ENCODE measurements at places on chromosomes 2 and 18.
A peak's percentile ranks its signal among the peaks of the same experiment; 100 is the strongest.

DNA sequence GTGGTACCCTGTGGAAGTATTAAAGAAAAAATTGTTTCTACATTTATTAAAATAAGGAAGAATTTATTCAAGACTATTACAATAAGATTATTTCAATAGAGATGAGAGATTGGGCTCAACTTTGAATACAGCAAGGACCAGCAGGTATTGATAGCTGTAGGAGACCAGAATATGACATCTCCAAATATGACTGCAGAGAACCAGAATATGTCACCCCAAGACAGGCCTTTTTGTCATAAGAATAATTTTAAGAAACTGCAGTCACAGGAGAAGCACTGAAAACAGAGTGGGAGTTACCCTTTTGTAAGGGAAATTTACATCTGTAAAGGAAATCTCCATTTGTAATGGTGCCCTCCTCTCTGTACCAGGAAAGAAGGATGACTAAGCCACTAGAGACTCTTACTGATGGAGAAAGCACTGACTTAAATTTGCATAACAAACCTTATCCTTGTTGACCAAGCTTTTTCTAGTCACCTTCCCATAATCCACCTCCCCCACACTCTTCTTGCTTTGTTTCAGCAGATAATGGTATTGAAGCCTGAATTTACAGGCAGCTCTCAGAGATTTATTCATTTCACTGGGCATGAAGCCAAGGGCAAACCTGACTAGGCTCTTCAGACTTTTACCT lies 145.1 kb upstream of the RMP24 start:
- DNase-seq, result no peak

- no peak for DNase-seq
Measured at GRCh38 chr18:28559511-28559910, 382.6 kb upstream of the CDH2 start.

DNA sequence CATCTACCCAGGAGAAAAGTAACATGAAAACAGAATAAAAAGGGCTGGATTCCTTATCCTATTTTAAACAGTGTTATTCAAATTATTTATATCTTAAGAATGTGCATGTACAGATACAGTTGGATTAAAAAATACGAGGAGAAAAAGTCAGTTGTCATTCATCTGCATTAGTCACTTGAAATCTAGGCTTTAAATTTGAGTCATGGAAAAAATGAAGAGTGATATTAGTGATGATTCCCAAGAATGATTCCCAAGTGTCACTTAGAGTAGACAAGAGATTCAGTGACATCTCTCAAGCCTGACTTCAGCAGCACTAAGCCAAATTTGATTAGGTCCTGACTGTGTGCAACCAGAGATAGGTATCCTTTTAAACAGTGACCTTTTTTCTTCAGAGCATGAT lies 394.2 kb downstream of the IRS1 start:
- DNase-seq, result no peak

DNA sequence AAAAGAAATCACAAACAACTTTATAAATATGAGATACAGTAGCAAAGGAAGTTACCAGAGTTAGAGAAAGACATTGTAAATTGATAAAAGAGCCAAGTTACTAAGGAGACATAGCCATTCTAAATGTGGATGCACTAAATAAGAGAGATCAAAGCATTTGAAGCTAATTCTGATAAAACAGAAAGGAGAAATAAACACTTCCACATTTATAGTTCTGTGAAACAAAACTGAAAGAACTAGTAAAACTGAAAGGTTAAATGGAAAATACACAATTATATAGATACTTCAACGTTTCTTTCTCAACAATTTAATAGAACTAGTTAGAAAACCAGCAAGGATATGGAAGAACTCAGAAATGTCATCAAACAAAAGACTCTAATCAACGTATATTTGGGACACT lies 309.0 kb upstream of the CDH2 start:
- no peak for DNase-seq

- DNase-seq, result no peak
Measured at GRCh38 chr2:226317970-226318369, 481.6 kb downstream of the IRS1 start.

DNA sequence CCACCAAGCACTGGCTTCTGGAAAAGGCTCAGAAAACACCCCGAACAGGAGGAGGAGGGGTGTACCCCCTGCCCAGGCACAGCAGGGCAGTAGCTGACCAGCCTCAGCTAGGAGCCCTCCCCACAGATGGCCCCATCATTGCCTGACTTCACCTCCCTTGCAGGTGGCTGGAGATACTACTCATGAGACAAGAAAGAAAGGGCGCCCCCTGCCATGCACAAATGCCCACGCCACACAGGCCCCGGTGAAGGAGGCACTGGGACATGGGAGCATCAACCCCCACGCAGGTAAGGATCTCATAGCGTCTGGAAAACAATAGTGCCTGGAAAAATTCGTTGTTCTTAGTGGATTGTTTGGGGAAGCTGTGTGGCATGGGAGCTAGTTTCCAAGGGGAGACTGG lies 240.6 kb downstream of the TFCP2L1 start:
- DNase-seq, result no peak

DNA sequence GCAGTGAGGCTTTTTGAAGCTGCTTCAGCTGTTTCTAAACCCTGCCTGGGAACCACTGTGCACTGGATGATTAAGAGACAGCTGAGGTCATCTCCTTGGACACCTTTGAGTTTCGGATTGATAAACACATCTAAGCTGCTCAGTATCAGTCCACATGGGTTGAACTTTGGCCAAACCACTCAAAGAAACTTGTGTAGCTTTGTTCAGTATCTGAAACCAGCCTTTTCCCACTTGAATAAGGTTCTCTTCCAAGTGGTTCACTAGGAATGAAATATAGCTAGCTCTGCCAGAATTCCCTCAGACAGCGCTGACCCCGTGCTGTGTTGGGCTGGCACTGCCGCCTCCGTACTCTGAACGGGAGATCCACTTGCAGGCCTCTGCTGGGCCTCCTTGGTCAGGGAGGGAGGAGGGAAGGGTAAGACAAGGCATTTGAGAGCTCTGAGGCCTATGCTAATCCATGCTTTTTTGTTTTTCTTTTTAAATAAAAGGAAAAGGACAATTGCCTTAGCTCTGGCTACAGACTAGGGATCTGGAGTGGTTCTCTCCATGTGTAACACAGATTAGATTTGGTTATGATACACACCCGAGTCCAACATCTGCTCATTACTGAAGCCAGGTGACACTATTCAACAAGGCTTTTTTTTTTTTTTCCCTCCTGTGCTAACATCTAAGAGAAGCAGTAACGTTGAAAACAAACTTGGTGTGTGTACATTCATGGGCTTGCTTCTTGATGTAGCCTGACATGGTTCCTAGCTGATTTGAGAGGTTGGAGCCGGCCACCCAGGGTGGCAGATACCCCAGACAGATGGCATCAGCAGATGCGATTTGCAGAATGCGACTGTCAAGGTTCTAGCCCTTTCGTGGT lies 67.7 kb downstream of the NCK2 start:
- no peak for DNase-seq

GRCh38 chr2:9752441-9753275 lies 90.6 kb upstream of the TAF1B start:
- DNase-seq, result no peak

- peak; percentile 19 for DNase-seq
Measured at GRCh38 chr2:180359522-180360282, 352.6 kb upstream of the CWC22 start.

DNA sequence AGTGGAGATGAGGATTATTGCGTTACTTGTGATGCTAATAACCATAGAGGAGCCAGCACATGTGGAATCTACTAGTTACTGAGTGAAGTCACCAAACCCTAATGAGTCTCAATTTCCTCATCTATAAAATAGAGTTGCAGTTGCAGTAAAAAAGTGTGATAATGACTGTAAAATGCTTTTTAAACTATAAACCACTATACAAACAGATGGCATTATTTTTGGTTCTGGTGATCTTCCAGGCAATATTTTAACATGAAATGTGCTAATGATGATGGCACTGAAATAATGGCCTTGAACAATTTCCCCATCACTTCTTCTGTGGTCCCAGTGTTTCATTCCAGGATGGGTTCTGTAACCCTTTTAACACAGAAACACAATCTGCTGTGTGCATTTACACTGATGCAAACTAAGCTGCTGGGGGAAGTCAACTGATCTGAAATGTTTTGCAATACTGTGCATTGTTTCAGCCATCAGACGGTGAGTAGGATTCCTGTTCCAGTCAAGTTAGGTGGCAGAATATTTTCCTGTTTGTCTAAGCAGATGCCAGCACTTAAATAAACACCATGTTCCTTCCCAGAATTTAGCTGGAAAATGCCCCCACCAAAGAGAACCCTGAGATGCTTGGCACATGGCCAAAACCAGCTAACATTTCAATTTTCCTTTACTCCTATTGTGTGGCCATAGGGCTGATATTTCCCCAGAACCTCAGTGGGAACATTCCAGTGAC lies 52.6 kb downstream of the TACR1 start:
- DNase-seq, result no peak

- DNase-seq, result no peak
Measured at GRCh38 chr2:233829193-233830110, 24.9 kb downstream of the HJURP start.

- no peak for DNase-seq
Measured at GRCh38 chr2:76391678-76392077, 681.0 kb upstream of the GCFC2 start.

GRCh38 chr2:128520791-128521190 lies 202.1 kb upstream of the HS6ST1 start:
- DNase-seq, result no peak

GRCh38 chr2:209977386-209978239 lies 24.8 kb upstream of the RPE start:
- peak; percentile 6 for DNase-seq

GRCh38 chr2:38653715-38654527 lies 12.0 kb upstream of the GALM start:
- DNase-seq, result no peak

DNA sequence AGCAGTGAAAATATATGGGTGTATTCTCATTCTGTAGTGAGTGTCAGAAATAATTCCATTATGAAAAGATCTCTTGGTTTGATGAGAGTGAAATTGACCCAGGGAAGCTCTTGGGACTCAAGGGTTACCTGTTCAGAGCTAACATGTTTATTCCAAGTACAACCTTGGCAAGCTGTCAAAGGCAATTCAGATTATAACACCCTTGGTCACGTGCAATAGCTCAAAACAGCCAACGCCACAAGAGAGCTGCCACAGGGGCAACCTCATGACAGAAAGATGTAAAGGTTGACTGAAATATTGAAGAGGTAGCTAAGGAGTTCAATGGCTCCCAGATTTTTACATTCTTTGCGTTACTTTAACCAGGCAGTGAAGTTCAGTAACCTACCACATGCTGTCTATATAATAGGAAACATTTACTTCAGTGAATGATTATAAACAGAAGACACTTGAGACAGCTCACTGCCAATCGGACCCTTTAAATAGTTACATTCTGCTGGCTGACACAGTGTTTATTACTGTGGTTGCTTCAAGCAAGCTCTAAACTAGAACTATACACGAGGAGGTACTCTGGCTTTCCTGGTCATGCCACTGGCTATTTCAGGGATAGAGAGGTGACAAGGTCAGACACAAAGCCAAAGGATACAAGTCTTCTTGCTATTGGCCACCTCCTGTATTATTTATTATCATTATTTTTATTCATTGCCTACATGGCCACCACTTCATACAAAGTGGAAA lies 187.3 kb downstream of the PID1 start:
- no peak for DNase-seq

- no peak for DNase-seq
Measured at GRCh38 chr2:10495311-10495987, 47.3 kb upstream of the ODC1 start.

DNA sequence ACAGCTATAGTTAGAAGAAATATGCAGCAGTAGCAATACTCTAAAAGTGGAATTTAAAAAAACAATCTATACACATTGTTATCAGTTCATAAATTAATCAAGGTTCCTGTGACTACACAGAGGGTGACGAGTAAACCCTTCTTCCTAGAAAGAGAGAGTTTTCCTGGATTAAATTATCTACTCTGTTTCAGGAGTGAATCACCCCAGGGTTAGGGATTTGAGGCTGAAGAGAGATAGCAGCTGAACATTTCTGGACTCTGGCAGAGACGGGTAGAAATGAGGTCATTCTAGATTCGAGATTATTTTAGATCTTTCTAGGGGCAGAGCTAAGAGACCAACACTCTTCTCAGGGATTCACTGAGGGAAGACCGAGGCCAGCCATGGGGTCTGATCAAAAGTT lies 38.8 kb upstream of the PMAIP1 start:
- DNase-seq, result no peak

GRCh38 chr2:197675711-197676188 lies 363 bp upstream of the RFTN2 start:
- no peak for DNase-seq

- DNase-seq, result no peak
Measured at GRCh38 chr2:106812383-106812782, 73.6 kb downstream of the ST6GAL2 start.

DNA sequence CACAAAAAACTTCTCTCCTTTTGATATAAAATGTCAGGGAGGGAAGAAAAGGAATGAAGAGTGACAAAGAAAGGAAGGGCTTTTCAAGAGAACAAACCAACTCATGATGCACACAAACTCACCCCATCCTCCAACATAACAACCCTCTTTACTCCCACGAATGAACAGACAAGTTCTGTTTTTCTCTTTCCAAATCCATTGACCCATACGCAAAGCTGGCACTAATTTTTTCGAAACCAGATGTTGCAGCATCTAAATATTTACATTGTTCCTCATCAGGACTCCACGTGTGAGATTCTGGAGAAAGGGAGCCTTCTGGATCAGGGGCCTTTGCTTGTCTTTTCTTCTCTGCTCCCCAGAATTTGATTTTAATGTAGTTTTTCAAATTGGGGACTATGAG lies 143.3 kb upstream of the BCL2L11 start:
- DNase-seq, result no peak

GRCh38 chr2:217451666-217452065 lies 551.1 kb downstream of the TNS1 start:
- no peak for DNase-seq

- no peak for DNase-seq
Measured at GRCh38 chr2:167069855-167070254, 181.6 kb downstream of the XIRP2 start.

- no peak for DNase-seq
Measured at GRCh38 chr2:217449444-217449843, 553.4 kb downstream of the TNS1 start.

DNA sequence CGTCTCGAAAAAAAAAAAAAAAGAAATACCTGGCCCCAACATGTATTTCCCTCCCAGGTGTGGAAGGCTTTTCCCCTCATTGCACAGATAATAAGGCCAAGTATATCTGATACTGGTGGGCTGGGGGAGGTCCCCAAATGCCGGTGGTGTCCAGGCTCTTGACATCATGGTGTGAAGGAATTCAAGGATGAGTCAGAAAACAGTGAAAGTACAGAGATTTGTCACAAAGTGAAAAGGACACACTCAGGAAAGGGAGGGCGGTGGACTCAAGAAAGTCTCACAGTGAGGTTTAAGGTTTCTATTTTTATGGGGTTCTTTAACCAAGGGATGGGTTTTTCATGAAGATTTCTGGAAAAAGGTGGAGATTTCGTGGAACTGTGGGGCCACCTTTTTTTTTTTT lies 37.8 kb upstream of the FZD5 start:
- no peak for DNase-seq

GRCh38 chr2:72716601-72717000 lies 109.2 kb downstream of the EXOC6B start:
- DNase-seq, result peak; percentile 29

All from Kasumi-1 (cell line).